Fibroblast of villous mesenchyme (primary cell): ENCODE measurements at places on chromosomes 11 and 22. TPM values are rescaled to one million over a fixed set of nuclear protein-coding genes. Genes with fewer than 3 reads are reported as not detected.

The GP1BB gene
- total RNA-seq = 0.86 and 2.6 TPM in 2 replicates

The CAPN5 gene
- 14.7 and 21.6 TPM in 2 replicates for total RNA-seq

The SERPING1 gene
- 10.8 and 21.9 TPM in 2 replicates for total RNA-seq

The APIP gene
- 22.5 and 33.2 TPM in 2 replicates for total RNA-seq

The FAM111B gene
- total RNA-seq = 12.1 and 12.2 TPM in 2 replicates
